ENCODE measurements at places on chromosomes 6 and 20.

GRCh38 chr6:170179616-170180324 is 111.1 kb downstream of the DLL1 start:
- no peak for DNase-seq

GRCh38 chr6:1263039-1263849 is 48.7 kb upstream of the FOXQ1 start:
- DNase-seq, result no peak

DNA sequence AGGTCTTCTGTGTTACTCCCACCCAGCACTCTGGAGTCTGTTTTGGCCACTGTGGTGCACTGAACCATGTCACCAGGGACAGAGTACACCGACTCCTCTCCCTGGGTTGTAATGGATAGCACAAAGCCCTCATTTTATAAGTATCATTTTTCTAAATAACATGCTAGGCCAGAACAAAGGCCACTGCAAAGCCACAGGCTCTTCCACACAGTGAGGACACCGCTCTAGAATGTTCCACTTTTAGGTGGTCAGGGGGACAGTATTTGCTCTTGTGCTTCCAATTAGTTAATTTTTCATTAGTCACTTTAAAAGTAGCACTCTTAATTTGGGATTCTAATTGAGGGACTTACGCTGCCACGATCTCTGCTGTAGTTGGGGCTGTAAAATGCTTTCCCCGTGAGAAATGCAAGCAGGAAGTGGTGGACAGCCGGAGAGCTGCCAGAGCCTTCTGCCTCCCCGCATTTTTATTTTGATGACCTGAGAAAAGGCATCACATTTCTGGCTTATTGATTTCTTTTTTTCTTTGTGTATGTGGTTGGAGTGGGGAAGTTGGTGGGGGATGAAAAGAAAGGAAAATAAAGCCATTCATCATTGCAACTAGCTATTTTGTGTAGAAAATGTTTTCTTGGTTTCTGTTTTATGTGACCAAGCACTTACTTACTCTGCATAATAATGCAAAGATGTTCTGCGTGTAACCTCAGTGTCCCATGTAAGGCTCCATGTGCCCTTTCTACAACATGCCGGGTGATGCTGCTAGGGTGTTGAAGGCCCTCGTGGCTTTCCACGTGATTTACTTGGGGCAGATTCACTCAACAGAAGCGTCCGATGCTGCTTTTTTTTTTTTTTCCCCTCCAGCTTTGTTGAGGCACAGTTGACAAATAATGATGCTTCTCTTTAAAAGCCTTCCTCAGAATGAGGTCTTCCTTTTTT is 195.9 kb downstream of the SASH1 start:
- no peak for DNase-seq

GRCh38 chr20:21189761-21190523 is 64.1 kb downstream of the KIZ start:
- no peak for DNase-seq

DNA sequence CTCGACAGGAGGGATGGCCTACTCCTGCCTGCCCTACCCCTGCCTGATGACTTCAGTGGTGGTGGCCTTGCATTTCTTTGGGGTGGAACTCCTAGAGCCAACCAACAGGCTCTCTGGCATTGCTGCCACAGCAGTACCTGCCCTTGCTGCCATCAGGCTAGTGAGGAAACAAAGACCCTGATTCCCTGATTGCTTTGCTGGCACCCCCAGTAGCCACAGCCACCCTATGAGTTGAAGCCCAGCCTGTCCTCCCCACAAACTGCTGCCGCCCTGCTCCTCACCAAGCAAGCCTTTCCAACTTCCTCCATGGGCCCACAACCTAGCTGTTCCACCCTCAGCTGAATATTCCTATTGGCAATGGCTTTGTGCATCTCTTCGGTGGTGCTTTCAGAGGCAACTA is 52.5 kb upstream of the KHDRBS2 start:
- no peak for DNase-seq

DNA sequence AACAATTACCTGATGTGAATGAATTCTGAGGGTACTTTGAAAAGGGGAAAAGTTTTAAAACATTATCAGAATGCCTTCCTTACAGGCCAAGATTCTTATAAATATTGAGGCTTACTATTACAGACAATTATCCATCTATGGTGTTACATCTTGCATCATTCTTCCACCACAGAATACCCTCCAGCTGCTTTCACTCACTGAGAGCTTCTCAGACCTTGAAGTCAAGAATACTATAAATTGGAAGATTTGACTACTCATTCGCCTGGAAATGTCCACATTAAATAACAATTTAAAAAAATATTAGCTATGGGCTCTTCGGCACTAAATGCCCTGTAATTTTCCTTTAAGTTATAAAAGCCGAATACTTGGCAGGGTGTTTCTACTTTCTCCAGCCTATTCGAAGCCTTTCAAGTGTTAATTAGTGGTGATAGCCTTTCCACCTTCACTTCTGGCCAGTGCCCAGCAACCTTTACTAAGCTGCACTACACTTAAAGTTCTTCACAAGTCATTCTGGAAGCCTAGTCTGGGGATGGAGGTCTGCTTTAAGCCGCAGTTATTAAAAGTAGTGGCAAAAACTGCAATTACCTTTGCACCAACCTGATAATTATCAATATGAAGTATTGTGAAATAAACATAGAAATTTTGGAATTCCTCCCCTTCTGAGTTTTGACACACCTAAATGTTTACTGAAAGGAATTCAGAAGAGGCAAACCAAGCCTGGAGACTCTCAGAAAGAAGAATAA is 100.9 kb downstream of the BMP5 start:
- no peak for DNase-seq

- no peak for DNase-seq
Measured at GRCh38 chr20:56842056-56842455, 212.9 kb downstream of the TFAP2C start.

- DNase-seq, result no peak
Measured at GRCh38 chr20:10532361-10532760, 97.3 kb downstream of the SLX4IP start.

GRCh38 chr6:71420693-71421328 is 132.2 kb downstream of the OGFRL1 start:
- peak; percentile 8 for DNase-seq

- no peak for DNase-seq
Measured at GRCh38 chr6:79630883-79631692, at the start of gene SH3BGRL2. Gene SH3BGRL2, plus strand, starts transcription at chr6:79631329. Its CDS starts 133 bp downstream, at chr6:79631462.

DNA sequence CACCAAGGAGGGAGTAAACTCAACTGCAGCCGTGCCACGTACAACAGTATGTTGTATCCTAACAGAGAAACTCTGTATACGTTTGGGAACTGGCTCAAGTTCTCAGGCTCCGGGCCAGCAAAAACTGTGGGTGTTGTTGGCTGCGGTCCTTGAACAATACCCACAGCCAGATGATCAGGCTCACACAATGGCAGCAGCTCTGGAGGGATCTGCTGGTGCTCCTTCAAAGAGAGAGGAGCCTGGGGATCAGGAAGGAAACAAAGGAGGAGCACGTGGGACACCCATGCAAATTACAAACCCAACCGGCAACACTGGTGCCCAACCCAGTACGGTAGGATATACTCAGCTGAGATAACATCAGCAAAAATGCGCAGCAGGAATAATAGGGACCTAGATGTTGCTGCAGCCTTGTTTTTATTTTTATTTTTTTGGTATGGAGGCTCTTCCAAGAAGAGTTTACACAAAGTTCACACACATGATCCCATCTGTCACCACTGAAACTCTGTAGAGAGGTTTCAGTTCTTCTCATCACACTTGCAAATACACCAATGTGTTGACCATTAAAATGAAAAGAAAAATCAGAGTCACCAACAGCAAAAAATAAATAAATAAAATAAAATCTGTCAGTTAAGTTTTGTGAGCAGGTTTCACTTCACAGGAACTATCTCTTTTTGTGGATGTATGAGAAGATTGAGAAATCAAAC is 41.2 kb upstream of the PDE10A start:
- DNase-seq, result no peak

- no peak for DNase-seq
Measured at GRCh38 chr6:4778086-4778485, 1.9 kb downstream of the CDYL start.

DNA sequence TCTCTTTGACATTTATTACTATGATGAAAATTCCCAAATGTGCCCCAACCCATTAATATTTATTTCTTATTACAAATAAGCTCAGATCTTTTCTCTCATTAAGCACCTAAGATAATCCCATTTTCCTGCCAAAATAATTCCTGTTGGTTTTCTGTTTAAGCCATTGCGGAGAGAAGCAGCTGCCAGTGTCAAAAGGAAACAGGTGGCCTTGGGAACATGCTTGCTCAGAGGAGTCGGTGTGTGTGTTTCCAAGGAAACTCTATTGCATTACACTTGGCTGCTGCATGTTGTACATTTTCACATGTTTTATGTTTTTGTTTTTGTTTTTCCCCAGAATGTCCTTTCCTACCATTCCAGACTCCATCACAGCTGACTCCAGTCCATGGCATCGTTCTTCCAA is 56.4 kb downstream of the CD24 start:
- no peak for DNase-seq

DNA sequence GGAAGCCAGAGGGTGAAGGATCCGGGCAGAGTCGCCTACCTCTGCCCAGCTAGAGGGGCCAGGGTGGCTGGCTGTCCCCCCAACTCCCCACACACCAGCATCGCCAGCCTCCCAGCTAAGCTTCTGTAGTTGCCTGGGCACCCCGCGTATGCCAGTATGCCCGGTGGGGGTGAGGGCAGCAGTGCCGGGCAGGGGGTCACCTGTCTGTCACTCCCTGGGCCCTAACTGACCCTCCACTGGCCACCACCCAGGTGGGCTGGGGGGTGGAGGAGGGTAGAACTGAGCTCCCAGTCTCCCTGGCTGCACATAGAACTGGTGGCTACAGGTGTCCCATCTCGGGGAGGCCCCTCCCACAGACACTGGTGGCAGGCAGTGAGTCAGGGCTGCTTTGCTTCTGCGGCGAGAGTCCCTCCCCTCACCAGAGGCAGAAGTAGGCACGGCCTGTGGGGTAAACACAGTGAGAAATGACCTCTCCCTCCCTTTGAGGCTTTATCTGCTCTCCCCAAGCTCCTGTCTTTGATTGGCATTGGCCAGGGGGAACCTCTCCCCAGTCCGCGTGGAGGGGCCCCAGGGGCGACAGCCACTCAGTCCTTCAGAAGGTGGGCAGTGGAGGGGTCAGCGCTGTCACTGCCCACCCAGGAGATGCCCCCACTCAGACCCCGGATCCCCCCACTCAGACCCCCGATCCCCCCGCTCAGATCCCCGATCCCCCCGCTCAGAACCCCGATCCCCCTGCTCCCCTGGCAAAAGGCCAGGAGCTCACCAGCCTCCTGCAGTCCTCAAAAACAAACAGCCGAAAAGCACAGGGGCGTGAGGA is 2.5 kb downstream of the NTSR1 start:
- no peak for DNase-seq

DNA sequence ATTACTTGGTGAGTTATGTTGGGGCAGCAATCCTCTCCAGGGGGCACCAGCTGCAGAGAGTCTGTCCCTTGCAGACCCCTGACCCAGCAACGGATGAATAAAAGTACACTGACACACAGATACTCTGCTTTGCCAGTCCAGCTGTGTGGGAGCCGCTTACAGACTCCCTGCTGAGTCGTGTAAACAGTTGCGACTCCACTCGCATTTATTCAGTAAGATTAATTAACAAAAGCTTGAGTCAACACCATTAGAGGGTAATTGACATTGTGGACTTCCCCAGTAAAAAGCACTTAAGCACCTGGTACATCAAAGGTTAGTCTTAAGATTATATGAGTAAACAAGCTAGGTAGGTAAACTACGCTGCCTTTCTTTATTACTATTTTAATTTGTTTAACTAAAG is 92.0 kb upstream of the TMEM181 start:
- no peak for DNase-seq

DNA sequence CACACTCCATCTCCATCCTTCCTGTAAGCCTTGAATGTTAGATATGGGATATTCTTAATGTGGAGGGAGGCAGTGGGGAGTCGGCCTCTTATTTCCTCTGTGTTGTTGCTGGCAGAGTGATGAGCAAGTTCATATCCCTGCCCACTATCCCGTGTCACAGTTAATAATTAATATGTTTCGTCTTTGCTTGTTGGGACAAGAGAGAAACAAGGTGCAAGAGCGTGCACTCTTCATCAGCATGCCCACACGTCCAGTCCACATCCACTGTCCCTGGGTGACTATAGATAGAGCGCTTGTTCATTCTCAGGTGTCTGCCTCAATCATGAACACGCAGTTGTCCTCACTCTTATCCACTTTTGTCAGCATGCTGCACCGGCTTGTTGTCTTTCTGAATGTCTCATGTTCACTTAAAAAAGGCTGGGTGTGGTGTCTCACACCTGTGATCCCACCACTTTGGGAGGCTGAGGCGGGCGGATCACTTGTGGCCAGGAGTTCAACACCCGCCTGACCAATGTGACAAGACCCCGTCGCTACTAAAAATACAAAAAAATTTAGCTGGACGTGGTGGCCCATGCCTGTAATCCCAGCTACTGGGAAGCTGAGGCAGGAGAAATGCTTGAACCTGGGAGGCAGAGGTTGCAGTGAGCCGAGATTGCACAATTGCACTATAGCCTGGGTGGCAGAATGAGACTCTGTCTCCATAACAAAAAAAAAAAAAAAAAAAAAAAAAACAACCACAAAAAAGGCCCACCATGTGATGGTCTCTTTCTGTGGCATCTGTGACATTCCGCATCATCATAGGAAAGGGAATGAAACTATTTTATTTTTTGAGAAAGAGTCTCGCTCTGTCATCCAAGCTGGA is 34.2 kb downstream of the PPP1R3G start:
- no peak for DNase-seq

- no peak for DNase-seq
Measured at GRCh38 chr6:108621117-108621516, 60.4 kb downstream of the FOXO3 start.

GRCh38 chr6:3405182-3405518 is 51.7 kb downstream of the SLC22A23 start:
- no peak for DNase-seq

DNA sequence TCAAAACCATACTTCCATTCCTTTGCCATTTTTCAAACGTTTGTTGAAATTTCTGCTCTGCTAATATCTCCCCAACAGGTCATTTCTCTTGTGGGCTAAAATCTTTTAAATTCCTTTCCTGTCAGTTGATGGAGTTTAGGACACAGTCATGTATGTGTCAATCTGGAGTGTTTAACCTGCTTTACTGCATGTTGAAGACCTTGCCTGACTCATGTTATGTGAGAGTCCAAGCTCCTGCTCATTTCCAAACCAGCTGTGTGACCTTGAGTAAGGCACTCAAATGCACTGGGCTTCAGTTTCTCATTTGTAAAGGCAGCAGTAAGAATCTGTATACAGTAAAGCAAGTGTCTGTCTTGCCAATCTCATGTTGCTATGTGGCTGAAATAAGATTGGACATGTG is 171.9 kb upstream of the SPACA1 start:
- no peak for DNase-seq

GRCh38 chr6:43521836-43522235 is 4.9 kb downstream of the POLR1C start:
- no peak for DNase-seq

DNA sequence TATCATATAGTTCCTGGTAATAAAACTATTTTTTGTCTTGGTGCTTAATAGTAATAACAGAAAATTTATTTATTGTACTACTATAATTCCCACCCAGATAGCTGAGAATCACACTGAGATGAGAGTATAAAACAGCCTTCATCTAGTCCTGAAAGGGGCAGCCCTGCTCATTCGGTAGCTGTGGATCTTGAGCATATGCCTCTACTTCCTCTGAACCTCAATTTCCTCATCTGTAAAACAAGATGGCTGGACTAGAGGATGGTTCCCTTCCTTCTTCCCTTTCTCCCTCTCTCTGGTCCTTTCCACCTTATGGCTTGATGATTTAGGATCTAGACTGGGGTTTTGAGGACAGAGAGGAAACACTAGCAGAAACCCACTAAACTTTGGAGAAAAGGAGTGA is 15.0 kb downstream of the FKBP5 start:
- DNase-seq, result no peak

Measured in CD4-positive, alpha-beta T cell treated with Interleukin-10 for 1 hour (primary cell).